ENCODE measurements at places on chromosomes 13 and 19.

DNA sequence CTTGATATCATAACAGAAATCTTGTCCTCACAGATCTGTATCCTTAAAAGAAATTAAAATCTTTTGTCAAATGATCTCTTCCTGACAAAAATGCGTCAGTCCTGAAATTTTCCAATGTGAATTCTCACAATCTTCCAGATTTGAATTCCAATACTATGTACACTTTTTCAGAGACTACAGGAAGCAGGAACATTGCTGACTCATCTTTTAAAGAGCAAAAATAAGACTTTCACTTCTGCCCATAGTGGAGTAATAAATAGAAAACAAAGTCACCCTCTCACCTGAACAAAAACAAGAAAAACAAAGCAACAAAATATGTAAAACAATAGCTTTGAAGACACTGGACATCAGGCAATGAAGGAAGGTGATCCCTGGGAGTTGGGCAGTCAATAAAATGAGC, 167.0 kb upstream of the IPO5 start:
- no peak for DNase-seq

- DNase-seq = no peak
These were observed 1893.0 kb upstream of the PCDH20 start for GRCh38 chr13:63308549-63309165.

- no peak for DNase-seq
These were observed 16.9 kb downstream of the ZNF507 start for GRCh38 chr19:32362318-32362691.

DNA sequence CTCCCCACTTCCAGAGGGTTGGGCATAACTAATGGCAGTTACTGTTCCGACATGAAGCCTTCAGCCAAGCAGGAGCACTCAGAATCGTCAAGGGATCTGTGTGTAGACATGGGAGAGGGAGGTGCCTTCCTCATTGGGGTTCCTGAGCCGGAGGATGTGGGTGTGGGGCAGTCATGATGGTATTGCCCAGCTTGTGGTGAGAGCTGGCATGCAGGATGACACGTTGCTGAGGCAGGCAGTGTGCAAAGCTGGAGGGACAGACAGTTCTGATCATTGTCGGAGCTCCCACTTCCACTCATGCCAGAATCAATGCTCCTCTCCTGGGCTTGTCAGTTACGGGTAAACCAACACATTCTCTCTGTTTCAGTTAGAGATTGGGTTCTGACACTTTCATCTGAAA, 83.9 kb upstream of the TSC22D1 start:
- DNase-seq = no peak

DNA sequence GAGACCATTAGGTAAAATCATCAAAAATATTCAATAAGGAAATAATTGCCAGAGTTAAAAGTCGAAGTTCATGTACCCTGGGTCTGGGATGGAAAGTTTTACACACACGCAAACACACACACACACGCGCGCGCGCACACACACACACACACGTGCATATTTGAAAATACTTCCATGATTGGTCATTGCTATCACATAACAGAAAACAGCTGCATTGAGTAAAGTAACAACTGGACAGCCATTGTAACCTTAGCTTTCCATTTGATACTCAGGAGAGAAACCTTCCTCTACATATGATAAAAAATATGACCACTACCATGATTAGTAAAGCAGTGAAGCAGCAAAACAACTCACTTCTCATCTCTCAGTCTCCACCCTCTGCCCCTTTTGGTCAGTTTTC, 490.0 kb upstream of the SGCG start:
- DNase-seq = no peak

DNA sequence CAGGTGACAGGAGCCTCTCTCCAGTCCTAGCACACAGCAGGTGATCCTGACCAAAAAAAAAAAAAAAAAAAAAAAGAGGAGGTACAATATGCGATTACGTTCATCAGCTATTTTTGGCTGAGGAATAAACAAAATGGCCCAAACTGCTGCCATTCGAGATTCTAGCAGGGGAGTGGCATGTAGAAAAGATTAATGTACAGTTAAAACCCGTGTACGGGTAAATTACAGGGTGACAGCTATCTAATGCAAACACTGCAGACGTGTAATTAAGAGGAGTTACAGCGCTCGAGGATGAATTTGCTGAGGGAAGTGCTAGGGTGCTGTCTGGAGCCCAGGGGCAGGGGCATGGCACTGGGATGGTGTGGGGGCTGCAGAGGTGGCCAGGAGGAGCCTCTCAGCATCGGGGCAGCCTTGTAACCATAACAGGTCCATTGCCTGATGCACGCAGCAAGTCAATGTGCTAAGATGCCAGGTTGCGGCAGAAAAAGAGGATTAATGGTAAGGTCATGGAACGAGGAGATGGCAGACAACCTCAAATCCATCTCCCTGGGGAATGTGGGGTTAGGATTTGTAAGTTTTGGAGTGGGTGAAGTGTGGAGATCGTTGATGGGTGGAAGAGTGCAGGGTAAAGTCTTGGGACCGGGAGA, 17.4 kb downstream of the CHST8 start:
- DNase-seq = no peak

GRCh38 chr13:24982333-24982999, 113.5 kb upstream of the PABPC3 start:
- DNase-seq = no peak

- no peak for DNase-seq
These were observed 1361.3 kb downstream of the PCDH9 start for GRCh38 chr13:65868884-65869283.

DNA sequence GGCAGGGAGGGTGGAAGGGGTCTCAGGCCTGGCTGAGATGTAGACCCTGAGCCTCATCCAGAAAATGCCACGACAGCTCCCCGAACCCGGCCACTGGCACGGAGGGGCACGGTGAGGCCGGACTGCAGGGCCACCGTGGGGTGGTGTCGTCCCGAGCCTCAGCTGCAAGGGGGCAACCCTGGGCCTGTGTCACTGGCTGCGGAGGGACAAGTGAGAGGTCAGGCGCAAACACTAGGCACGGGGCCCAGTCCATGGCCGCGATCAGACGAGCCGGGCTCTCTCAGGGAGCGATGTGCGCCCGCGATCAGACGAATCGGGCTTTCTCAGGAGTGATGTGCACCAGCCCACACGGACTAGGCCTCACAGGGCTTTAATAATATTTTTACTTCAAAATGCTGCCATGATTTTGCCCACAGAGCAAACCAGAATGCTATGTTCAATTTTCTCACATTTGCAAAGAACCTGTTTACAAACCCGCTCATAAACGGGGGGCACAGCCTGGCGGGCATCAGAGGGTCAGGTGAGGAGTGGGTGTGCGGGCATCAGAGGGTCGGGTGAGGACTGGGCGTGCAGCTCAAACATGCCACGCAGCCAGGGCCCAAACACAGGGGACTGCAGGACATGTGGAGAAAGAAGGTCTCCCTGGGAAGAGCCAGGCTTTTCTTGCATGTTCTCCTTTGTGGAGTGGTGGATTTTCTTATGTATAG, 42.6 kb upstream of the C13orf46 start:
- DNase-seq = no peak

DNA sequence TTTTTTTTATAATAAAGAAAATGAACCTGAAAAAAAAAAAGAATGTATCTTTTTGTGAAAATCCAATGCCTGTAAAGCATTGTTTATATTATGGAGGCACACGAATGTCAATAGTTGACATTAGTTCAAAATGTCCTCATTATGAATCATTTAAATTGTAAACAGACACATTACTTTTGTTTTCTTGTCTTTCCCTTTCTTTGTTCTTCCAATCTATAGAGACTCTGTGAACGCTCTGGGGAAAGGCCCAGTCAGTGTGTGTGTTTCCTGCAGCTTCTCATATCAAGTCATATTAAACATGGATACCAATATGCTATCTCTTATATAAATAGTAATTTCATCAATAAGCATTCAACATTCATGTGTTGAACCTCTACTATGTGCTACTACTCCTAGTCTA, 193.1 kb downstream of the KCTD12 start:
- no peak for DNase-seq

GRCh38 chr13:76975863-76976262, 16.0 kb upstream of the CLN5 start:
- no peak for DNase-seq

- DNase-seq = peak; percentile 94
These were observed 3.7 kb downstream of the USHBP1 start for GRCh38 chr19:17260842-17261325.

- DNase-seq = no peak
These were observed 130.8 kb downstream of the KLF12 start for GRCh38 chr13:74003374-74003773.

GRCh38 chr13:113354831-113355610, 8.9 kb downstream of the GRTP1 start:
- no peak for DNase-seq

DNA sequence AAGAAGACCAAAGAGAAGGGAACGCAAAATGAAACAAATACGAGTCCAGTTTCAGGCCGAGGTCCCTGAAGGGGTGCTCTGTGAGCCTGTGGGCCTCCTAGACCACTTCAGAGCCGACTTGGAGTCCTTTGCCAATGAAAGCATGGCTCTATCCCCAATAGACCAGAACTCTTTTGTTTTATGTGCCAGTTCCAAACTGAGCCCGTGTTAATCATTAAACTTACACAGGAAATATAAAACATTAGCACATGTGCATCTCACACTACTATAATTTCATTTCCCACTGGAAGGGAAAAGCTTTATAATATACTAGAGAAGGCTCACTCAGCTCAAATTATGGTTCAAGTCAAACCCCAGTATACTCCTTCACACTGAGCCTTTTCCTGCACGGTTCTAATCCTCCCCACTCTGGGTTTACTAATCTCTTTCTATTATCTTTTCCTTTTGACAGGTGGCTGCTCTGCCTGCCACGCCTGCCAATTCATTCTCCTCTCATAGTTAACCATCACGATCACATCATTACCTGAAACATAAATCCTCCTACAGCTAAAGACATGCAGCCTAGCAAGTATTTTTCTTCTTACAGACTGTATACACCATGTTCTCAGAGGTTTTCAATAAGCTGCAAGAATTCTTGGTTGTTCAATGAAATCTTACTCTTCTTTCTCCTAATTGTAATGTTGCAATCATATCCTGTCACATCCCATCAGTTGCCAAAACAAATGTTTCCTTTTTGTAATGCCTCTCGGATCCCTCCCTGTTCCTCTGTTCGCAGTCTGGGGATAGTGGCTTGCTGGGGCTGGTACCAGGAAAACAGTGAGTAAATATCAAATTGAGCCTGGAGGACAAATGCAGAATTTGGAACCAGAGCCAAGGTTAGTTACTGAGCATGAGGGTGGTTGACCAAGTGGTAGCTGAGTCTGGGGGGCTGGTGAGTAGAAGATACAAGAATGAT, 18.8 kb upstream of the WASF3 start:
- no peak for DNase-seq

DNA sequence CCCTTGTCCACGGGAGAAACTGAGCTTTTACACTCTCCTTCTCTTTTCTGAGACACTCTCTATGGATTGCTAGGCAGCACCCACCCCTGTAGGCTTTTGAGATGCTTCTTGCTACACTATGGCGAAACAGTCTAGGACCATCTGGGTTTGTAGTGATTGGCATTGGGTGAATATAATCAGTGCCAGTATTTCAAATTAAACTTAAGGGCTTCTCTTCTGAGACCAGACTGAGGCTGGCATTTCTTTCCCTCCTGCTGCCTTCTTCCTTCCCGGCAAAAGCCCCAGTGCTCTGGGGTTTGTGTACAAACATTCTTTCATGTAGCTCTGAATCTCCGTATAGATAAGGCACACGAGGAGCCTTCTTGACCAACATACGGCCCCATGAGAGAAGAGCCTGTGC, 276.7 kb downstream of the SLC7A1 start:
- no peak for DNase-seq

DNA sequence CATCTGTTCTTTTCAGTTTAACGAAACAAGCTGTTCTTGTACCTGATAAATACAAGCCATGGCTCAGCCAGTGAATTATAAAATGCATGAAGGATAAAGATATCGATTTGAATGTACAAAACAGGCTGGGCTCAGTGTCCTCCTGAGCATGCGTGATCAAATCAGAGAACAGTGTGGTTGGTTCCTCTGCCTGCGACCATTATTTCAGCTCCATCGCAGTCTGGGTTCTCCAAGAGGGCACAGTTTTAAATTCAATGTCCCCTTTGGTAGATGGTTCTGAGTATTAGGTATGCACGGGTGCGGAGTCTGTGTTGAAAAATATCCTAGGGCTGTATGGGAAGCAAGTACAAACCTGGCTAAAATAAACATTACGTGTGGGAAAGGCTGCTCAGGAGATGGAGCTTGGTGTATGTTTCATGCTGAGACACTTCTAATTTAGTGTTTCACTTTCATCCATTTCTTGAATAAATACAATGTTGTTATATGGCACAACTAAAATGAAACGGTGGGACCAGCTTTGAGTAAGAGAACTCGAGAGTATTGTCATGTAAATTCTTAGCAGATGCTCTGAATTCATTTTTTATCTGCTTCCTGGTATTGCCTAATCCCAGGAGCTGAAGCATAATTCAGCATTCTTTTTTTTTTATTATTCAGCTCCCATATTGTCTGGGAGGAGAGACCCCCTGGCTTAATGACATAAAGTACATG, 458.7 kb downstream of the MYO16 start:
- DNase-seq = no peak

DNA sequence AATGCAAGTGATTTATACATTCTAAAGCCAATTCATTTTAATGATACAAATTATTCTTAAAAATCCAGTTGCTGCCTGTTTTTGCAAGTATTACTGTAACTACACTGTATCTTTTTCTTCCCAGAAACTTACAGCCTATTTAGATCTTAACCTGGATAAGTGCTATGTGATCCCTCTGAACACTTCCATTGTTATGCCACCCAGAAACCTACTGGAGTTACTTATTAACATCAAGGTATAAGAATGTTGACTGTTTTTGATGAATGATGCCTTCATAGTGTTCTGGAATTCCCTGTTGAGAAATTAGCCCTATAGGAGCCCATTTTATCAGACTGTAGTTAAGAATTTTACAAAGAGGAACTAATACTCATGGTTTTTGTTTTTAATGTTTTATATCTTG, 25.0 kb downstream of the ITM2B start:
- DNase-seq = no peak

DNA sequence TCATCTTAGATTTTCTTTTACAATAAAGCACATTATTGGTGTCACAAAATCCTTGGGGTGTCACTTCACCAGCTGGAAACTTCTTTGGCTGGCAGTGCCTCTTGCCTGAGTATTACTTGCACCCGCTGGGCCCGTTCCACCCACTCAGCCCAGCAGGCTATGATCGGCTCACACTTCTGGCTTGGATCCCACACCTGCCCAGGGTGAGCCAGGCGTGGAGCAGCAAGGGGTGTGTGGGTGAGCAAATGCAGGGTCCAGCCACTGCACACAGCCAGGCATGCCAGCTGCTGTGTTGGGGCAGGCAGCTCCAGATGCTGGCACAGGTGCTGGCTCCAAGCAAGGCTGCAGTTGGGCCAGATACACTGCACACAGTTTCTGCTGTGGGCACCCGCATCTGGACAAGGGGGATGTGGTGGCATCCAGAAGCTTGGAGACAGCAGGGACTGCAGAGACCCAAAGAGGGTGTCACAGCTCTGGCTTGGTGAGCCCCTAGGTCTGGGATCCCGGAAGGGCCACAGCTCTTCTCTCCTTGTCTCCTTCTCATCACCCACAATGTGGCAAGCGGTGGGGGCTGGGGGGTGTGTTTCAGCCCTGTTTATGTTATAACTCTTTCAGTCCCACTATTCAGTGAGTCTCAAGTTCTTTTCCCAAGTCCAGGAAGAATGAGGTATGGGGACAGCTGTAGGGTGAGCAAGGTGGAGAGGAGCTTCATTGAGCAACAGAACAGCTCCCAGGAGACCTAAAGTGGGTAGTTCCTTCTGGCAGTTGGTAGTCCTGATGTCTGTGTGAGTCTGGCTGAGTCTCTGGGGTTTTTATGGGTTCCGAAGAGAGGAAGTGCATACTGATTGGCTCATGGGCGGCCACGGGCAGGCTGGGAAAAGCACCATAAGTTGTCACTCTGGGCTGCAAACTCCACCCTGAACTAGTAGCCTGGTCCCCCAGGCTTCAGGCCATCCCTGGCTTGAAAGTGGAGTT, 25.3 kb upstream of the TBC1D4 start:
- no peak for DNase-seq

All from stimulated activated CD4-positive, alpha-beta T cell treated with anti-CD3 and anti-CD28 coated beads, Interleukin-2, amount 100 ng/mL, for 24 hours (primary cell).